ENCODE measurements at places on chromosomes 2 and 18. TPM values are rescaled to one million over a fixed set of nuclear protein-coding genes. Genes with fewer than 3 reads are reported as not detected.

SLC4A3 gene
- 0.14 TPM for total RNA-seq

CHRNG gene
- not detected for total RNA-seq

GRCh38 chr2:20594048-20594750, 56.7 kb downstream of the HS1BP3 start:
- peaks cover 15% of the 10 kb centered on the region for H3K4me1 ChIP-seq
- H3K27ac ChIP-seq = no peak overlapping the region
- H3K4me3 ChIP-seq = no peak overlapping the region
- H3K36me3 ChIP-seq = no peaks in the 10 kb centered on the region

DNA sequence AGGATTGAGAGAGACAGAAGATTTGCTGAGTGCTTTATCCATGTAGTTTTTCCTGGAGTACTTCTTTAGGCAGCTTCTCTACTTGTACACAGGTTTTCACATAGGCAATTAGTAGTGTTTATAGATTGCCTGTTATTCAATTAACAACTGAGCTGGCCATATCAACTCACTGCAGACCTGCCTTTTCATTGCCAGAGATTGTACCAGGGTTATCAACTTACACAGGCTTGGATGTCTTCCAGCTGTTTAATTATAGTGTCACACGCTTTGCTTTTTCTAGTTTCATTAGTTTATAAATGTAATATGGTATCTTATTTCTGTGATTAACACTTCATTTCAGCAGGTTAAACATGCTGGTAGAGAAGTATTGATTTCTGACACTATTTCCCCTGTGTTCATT, 125.9 kb downstream of the GPD2 start:
- H3K36me3 ChIP-seq = peaks cover 21% of the 10 kb centered on the region
- no peaks in the 10 kb centered on the region for H3K27me3 ChIP-seq
- peaks cover 7% of the 10 kb centered on the region for H3K4me1 ChIP-seq
- no peak overlapping the region for H3K27ac ChIP-seq

GRCh38 chr2:72809095-72809494, 16.7 kb downstream of the EXOC6B start:
- peaks cover 6% of the 10 kb centered on the region for H3K4me1 ChIP-seq
- H3K36me3 ChIP-seq = peaks cover 11% of the 10 kb centered on the region
- H3K27ac ChIP-seq = no peak overlapping the region
- DNase-seq = no peak

DNA sequence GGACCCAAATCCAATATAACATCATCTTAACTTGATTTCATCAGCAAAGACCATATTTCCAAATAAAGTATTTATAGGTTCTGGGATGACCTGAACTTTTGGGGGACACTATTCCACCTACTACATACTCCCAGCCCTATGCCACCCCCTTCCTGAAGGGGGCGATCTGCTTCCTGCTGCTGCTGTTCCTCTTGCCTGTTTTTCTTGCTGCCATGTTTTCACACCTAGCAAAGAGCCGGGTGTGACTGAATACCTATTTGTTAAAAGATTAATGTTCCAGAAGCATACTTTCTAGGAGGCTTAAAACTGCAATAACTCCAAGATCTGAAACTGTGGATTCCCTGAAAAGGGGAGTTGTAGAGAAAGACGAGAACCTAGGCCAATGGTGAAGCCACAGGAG, 89.7 kb downstream of the ICOS start:
- H3K27me3 ChIP-seq = peaks cover 2% of the 10 kb centered on the region
- no peak for DNase-seq
- H3K27ac ChIP-seq = no peak overlapping the region

GRCh38 chr2:54053830-54054229, 61.6 kb upstream of the ACYP2 start:
- no peaks in the 10 kb centered on the region for H3K27me3 ChIP-seq
- H3K27ac ChIP-seq = peak overlapping the region; percentile 21

DNA sequence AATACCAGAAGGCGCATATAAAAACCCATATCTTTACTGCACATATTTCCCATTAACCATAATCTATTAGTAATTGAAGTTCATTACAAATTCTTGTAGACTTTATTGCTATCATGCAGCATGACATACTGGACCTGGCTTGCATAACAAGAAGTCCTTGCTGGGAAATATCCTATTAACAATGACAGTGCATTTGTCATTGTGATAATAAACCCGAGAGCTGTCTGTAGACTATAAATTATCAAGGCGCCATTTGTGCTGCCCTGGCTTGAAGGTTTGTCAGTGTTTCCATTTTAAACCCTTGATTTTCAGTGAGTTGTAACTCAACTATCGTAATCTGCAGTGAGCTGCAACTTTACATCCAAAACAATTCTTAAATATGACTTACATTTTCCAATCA, 59.0 kb downstream of the HNMT start:
- no peaks in the 10 kb centered on the region for H3K4me1 ChIP-seq
- H3K27me3 ChIP-seq = no peaks in the 10 kb centered on the region
- H3K27ac ChIP-seq = no peak overlapping the region
- H3K36me3 ChIP-seq = no peaks in the 10 kb centered on the region

Data from activated T-helper 2 cell treated with anti-CD3 and anti-CD28 coated beads, Interferon-gamma antibody, Interleukin-2, Interleukin-4, amounts not matched to agents 10 μg/mL and 5 μg/mL and 100 μg/mL, durations not matched to agents 14 hours and 24 hours and 36 hours (primary cell).